Renal cortex interstitium (tissue), 15 donors: ENCODE measurements at places on chromosomes 3 and 15. TPM values are rescaled to one million over a fixed set of nuclear protein-coding genes. Genes with fewer than 3 reads are reported as not detected.

The NEK10 gene
- polyA plus RNA-seq = 1.6 TPM

The TTC21A gene
- polyA plus RNA-seq = 20.2 TPM

The PLSCR2 gene
- 1.6 TPM for polyA plus RNA-seq

DNA sequence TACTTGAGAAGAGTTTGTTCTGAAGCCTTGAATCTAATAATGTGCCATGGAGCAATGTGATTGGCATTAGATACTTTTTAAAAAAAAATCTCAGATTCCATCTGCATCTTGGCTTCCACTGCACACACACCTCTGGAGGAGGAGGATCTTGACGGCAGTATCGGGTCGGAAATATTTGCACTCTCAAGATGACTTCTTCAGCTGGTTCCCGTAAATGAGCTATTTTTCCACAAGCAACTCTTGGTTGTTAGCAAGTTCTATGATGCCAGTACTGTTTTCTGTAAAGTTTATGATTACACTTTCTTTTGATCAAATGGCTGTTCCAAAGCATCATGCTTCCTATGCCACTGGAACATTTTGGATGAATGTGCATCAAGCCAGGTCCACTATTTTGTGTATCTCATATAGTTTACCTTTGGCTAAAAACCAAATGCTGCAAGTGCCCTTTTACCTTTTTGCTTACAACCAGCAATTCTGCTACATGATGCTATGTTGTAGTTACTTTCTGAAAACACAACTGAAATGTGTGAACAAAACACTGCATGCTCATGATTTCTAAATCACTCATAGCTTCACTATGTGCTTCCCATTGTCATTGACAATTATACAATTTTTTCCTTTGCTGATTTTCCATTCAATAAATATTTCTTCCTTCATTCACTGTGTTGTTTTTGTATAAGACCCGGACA is 43.8 kb downstream of the CCR3 start:
- DNase-seq = no peak

DNA sequence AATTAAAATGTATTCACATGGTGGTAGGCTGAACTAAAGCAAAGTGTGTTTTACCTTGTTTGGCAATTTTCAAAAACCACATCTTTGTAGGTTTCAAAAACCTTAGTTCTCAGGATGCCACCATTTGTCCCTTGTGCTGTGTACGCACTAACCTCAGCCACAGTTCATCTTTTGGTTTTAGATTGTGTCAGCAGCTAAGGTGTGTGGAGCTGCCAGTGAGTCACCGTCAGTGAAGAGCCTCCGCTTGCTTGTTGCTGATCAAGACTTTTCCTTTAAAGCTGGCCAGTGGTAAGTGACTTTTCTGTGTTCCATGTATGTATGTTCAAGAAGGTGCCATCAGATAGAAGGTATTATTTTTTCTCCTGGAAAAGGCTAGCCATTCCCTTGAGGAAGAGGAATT is 21.1 kb downstream of the OXNAD1 start:
- DNase-seq = no peak

GRCh38 chr3:49750056-49750455 is 26.3 kb upstream of the GMPPB start:
- DNase-seq = no peak

- DNase-seq = no peak
Observed at GRCh38 chr3:53845103-53845880, 927 bp downstream of the CHDH start.

DNA sequence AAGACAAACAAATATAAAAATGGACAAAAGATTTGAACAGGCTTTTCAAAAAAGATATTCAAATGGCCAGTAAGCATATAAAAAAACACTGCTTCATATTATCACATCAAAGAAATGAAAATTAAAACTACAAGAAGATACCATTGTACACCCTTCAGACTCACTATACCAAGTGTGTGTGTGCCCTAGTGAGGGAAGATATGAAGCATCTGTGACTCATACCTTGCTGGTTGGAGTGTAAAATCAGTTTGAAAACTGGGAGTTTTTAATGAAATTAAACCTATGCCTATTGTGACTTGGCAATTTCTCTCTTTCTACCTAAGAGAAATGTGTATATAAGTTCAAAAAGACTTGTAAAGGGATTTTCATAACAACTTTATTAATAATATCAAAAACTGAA is 23.5 kb upstream of the SLC15A2 start:
- no peak for DNase-seq
